AG04450 (cell line): ENCODE measurements at places on chromosomes 5 and 9.

GRCh38 chr9:130689937-130690700 lies 3.5 kb upstream of the EXOSC2 start:
- peak; percentile 90 for DNase-seq

DNA sequence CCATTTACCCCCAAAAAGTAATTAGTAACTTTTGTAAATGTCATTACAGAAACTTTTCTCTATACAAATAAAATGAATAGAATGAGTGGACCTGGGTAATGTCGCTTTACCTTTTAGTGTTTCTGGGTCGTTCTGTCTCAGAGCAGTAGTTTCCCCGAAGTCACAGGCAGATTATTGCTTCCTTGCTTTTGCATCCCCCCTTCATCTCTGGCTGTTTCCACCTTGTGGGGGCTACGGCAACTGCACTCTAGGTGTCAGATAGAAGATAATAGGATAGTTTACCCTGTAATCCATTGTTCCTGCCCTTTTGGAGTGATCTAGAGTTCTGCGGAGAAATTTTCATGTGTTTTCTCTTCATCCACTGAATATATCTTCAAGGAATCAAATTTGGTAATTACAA lies 68.7 kb downstream of the PRR16 start:
- DNase-seq, result no peak

- no peak for DNase-seq
Observed at GRCh38 chr9:138100711-138101350, 223.2 kb downstream of the CACNA1B start.

DNA sequence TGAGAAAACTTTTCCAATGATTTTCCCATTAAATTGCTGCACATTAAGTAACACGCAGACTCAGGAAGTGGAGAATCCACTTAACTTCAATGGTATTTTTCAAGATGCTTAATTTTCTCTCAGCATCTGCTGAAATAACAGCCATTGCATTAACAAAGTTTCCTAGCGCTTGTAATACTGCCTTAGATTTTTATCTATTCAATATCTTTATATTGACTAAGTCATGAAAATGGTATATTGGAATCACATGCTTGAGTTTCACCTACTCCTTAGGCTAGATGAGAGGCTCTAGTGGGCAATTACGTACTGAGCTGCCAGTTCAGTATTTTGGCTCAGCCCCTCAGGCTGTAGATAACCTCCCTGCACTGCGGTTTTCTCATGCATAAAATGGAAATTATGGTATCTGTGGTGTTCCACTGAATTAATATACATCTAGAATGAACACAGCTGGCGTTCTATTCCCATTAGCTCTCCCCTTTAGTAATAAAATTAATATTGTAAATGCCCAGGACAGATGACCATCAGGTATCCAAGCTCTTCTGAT lies 112.9 kb downstream of the MTX3 start:
- no peak for DNase-seq

DNA sequence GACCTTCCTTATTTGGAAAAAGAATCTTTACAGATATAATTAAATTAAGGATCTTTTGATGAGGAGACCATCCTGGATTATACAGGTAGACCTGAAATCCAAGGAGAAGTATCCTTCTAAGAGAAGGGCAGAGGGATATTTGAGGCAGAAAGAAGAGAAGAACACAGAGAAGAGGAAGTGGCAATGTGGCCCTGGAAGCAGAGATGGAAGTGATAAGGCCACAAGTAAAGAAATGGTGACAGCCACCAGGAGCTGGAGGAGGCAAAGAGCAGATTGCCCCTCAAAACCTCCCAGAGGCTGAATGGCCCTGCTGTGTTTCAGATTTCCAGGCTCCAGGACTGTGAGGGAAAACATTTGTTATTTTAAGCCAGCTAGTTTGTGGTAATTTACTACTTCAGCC lies 93.0 kb upstream of the ANKRD55 start:
- no peak for DNase-seq

GRCh38 chr5:178057839-178058238 lies 55.5 kb upstream of the N4BP3 start:
- DNase-seq, result no peak

- no peak for DNase-seq
Observed at GRCh38 chr9:15192856-15193255, 114.2 kb downstream of the TTC39B start.

GRCh38 chr5:109485030-109485429 lies 75.3 kb upstream of the PJA2 start:
- DNase-seq, result no peak

- DNase-seq, result peak; percentile 27
Observed at GRCh38 chr5:145856285-145856818, 16.5 kb downstream of the GRXCR2 start.

DNA sequence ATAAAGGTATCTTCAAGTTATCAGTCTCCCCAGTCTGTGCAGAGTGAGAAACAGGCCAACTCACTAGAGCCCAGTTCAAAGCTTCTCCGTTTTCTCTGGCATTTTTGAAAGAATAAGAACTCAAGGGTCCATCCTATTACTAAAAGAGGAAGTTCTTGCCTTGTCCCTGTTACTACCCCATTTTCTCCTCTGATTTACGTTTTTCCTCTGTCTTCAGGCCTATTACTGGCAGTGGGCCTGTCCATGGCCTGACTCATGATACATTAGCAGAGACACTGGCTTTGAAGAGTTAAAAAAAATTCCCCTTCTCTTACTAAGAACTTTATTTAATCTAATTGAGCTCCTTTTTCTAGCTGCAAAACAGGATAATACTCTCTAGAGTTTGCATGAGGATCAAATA lies 624.0 kb upstream of the KLF4 start:
- DNase-seq, result no peak
